Retina (tissue), 1 donor: ENCODE measurements at places on chromosomes 5 and 9.

GRCh38 chr5:164098531-164098930 lies 593.1 kb downstream of the MAT2B start:
- no peak for DNase-seq

DNA sequence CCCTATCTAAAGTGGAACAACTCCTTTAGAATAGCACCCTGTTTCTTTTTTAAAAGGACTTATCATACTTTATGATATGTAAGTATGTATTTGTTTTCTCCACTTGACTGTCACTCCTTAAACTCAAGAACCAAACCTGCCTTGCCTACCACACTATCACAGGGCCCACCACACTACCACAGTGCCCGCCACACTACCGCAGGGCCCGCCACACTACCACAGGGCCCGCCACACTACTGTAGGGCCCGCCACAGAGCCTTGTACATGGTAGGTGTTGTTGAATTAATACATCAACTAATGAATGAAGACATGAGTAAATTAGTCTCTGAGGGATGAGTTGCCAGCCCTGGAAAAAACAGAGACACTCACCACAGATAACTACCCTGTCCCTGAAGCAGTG lies 18.0 kb downstream of the SLC31A2 start:
- DNase-seq, result no peak

- DNase-seq, result no peak
Observed at GRCh38 chr9:72864327-72864726, 88.5 kb downstream of the ALDH1A1 start.

DNA sequence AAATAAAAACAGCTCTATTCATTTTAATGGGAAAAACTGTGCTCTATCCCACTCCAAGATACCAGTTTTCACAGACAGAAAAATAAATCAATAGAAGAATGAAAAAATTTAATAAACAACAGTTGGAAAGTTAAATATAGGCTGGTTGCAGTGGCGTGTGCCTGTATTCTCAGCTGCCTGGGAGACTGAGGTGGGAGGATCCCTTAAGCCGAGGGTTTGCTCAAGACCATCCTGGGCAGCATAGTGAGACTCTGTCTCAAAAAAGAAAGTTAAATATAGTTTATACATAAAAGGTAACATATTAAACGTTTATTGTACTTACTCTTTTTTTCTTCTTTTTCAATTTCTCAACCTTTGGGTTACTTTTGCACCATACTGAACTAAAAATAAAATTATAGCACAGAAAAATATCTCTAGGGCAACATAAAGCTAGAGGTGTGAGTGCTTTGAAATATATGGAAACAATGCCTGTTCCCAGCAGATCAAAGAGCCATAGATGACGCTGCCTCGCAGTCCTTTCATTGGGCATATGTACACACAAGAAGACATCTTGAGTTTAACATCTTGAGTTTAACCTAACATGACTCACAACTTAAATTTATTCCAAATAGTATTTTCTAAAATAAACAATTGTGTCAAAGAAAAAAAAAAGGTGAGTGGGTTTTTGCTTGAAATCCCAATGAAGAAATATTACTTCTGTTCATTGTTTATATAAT lies 25.7 kb upstream of the KLF9 start:
- no peak for DNase-seq

- DNase-seq, result no peak
Observed at GRCh38 chr9:88835038-88835466, 156.2 kb upstream of the S1PR3 start.
